ENCODE measurements at places on chromosomes 3 and 15. TPM values are rescaled to one million over a fixed set of nuclear protein-coding genes. Genes with fewer than 3 reads are reported as not detected.

DNA sequence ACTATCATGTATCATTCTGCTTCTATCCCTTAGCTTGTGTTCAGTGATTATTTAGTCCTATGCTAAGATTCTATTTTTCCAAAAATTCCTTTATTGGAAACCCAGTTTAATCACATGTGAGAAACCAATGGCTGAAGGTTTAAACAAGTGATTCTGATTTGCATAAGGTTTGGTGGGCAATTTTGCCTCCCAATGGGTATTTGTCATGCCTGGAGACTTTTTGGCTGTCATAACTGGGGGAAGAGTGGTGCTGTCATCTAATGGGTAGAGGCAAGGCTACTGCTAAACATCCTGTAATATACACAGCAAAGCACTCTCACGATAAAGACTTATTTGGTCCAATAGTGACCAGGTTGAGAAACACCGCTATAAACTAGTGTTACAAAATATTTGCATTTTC is 148.7 kb downstream of the ALCAM start:
- DNase-seq, result no peak
- no peaks in the 10 kb centered on the region for H3K36me3 ChIP-seq
- no peak overlapping the region for H3K27ac ChIP-seq
- peaks cover 2% of the 10 kb centered on the region for H3K27me3 ChIP-seq
- H3K4me1 ChIP-seq, result peaks cover 3% of the 10 kb centered on the region
- no peak overlapping the region for H3K4me3 ChIP-seq

The TXNRD3 gene
- total RNA-seq, result 3.5 TPM

DNA sequence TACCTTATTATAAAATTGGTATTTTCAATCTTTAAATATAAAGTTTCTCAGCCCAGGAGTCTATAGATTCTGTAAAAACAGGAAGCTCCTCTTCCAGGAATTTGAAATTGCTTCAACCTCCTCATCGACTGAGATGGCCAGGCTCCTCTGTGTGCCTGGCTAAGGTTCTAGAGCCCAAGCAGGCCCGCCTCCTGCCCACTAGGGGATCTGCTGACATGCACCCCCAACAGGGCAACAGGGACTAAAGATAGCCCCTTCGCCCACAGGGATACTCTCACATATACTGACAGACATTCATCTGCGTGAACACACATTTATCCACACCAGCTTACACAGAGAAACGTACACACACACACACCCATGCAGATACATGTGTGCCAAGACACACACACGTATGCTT is 183.1 kb upstream of the TLE3 start:
- no peaks in the 10 kb centered on the region for H3K27me3 ChIP-seq
- no peak overlapping the region for H3K4me3 ChIP-seq

DNA sequence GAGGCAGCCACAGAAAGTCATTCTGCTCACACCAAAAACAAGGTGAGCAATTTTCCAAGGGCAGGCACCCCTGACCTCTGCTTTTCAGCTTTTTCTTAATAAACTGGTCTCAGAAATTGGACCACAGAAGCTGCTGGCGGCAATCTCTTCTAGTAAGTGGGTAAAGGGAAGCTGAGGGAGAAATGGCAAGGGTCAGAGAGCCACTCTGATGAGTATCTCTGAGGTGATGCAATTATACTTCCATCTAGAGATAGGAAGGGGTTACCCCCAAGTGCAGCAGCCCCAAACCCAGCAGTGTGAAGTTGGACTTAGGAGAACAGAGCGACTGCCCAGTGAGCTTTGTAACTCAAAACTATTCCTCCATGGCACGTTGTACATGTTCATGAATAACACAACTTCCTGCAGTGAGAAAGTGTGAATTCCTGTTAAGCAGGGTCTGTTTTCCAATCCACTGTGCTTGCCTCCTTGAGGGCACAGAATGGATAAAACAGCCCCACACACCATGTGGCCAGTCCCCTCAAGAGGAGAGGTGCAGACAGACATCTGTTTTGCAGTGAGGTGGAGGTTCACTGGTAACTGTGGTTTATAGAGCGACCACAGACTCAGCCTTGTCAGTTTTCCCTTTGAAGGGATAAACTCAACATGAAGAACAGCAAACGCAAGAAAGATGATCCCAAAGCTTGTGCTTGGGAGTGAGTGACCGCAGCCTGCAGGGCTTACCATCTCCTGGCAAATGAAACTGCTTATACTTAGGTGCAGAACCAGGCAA is 683.4 kb upstream of the CFAP20DC start:
- no peaks in the 10 kb centered on the region for H3K27me3 ChIP-seq
- H3K4me3 ChIP-seq, result no peak overlapping the region
- peaks cover 27% of the 10 kb centered on the region for H3K4me1 ChIP-seq
- H3K36me3 ChIP-seq, result no peaks in the 10 kb centered on the region
- H3K27ac ChIP-seq, result no peak overlapping the region

- H3K4me3 ChIP-seq, result no peak overlapping the region
- H3K4me1 ChIP-seq, result no peaks in the 10 kb centered on the region
- H3K27me3 ChIP-seq, result peaks cover 2% of the 10 kb centered on the region
- no peaks in the 10 kb centered on the region for H3K36me3 ChIP-seq
Measured at GRCh38 chr3:124915254-124915653, 19.3 kb downstream of the MUC13 start.

The P2RY12 gene
- total RNA-seq, result not detected

DNA sequence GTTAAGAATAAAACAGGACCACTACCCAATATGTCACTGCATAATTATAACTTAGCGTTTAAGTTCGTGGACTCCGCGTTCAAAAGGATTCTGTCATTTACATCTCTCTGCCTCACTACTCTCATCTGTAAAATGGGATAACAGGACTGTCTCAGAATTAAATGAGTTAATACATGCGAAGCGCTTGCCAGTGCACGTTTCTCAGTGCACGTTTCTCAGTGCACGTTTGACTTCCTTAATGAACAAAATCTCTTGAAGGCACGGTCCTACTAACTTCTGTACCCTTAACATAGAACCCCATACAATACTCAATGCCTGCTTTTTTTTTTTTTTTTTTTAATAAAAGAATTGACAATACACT is 499 bp downstream of the RABL3 start:
- peaks cover 34% of the 10 kb centered on the region for H3K36me3 ChIP-seq
- no peaks in the 10 kb centered on the region for H3K27me3 ChIP-seq
- peak overlapping the region; percentile 98 for H3K4me3 ChIP-seq
- H3K27ac ChIP-seq, result peak overlapping the region; percentile 95

The ASB14 gene
- total RNA-seq, result not detected

DNA sequence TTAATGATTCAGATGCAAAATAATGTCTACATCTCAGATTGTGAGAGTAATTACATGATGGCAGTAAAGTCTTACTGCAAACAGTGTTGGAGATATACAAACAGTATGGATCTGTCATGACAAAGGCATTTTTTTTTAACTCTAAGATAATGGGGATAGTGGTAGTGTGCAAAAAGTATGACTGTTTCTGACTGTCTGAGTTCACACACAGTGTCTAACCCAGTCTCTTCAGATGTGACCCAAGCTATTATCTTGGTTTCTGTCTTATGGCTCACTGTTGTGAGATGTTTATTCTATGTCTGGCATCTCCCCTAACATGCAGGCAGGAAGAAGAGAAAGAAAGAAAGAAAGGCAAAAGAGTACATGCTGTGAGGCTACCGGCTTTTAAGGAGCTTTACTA is 17.0 kb downstream of the RPL39L start:
- H3K36me3 ChIP-seq, result peaks cover 4% of the 10 kb centered on the region
- H3K27me3 ChIP-seq, result no peaks in the 10 kb centered on the region
- DNase-seq, result no peak
- H3K4me1 ChIP-seq, result no peaks in the 10 kb centered on the region

- no peak for DNase-seq
- H3K36me3 ChIP-seq, result no peaks in the 10 kb centered on the region
- H3K4me3 ChIP-seq, result no peak overlapping the region
- H3K27ac ChIP-seq, result no peak overlapping the region
Measured at GRCh38 chr15:27514526-27514925, 543.5 kb downstream of the GABRG3 start.

- H3K27me3 ChIP-seq, result no peaks in the 10 kb centered on the region
- H3K4me3 ChIP-seq, result peak overlapping the region; percentile 24
- no peak for DNase-seq
- peaks cover 23% of the 10 kb centered on the region for H3K36me3 ChIP-seq
- peaks cover 48% of the 10 kb centered on the region for H3K4me1 ChIP-seq
- peak overlapping the region; percentile 85 for H3K27ac ChIP-seq
Measured at GRCh38 chr3:47017504-47018268, 38.2 kb downstream of the NBEAL2 start.

DNA sequence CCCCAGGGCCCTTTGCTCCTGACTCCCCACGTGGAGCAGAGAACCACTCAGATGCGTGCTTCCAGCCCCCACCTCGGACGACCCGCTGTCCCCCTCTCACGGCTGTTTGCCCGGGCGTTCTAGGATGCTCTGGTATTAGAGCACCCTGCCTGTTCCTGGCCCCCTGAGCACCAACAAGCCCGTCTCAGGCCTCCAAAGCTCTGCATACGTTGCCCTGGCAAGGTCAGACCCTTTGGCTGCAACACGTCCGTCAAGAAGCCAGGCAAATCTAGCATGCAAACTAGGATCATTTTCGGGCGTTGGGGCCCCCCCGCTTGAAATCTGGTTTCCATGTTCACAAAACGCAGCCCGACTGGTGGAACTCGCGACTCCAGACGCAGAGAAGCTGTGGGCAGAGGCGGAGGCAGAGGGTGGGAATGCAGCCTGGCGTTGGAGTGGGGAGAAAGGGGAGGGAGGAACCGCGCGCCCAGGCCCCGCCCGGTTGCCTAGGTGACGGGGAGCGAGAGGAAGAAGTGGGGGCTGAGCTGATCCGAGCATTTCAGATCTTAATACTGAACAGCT is 86.2 kb upstream of the PIAS1 start:
- H3K27ac ChIP-seq, result no peak overlapping the region
- peaks cover 25% of the 10 kb centered on the region for H3K27me3 ChIP-seq
- H3K4me3 ChIP-seq, result no peak overlapping the region
- peaks cover 8% of the 10 kb centered on the region for H3K4me1 ChIP-seq
- DNase-seq, result peak; percentile 24
- no peaks in the 10 kb centered on the region for H3K36me3 ChIP-seq

DNA sequence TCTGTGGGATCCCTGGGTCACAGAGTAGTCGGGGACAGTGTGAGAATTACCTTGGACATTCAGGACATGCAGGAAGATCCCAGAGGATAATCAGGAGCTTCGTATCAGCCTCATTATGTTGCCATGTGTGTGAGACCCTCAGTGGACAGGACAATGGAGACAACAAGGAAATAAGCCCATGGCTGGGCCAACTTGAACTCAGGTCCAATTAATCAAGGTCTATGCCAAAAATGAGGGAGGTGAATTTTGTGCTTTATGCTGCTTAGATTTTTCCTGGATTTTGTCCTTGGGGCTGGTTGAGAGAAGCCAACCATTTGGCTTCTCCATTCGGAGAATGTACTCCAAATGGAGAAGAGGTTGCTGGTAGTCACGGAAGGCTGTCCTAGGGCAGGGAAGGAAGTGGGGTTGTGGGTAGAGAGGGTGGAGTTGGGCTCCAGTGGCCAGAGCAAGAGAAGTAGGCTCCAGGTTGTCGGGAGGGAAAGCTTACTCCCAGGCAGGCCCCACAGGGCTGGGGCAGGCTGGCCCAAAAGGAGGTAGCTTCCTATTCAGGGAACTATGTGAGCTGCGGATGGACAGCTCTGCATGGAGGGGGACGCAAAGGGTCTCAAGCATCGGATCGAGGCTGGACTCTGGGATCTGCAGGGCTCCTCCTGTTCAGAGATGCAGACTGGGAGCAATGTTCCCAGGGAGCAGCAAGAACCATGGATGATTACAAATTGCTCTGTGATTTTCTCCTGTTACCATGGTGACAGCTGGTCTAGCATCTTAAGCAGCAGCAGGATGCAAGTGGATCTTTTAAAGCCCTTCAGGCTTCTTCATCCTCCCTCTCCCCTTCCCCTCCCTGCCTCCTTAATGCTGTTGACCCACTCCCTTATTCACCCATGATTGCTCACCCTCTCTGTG is 91.1 kb downstream of the WNT7A start:
- H3K27me3 ChIP-seq, result no peaks in the 10 kb centered on the region
- H3K36me3 ChIP-seq, result no peaks in the 10 kb centered on the region
- no peak overlapping the region for H3K4me3 ChIP-seq
- no peaks in the 10 kb centered on the region for H3K4me1 ChIP-seq
- H3K27ac ChIP-seq, result no peak overlapping the region
- DNase-seq, result no peak

Measured in activated CD4-positive, alpha-beta T cell treated with anti-CD3 and anti-CD28 coated beads for 36 hours (primary cell).